Stimulated activated CD4-positive, alpha-beta T cell treated with anti-CD3 and anti-CD28 coated beads, Interleukin-15, amount 100 ng/mL, for 1 hour (primary cell): ENCODE measurements at places on chromosomes 5 and 9.

DNA sequence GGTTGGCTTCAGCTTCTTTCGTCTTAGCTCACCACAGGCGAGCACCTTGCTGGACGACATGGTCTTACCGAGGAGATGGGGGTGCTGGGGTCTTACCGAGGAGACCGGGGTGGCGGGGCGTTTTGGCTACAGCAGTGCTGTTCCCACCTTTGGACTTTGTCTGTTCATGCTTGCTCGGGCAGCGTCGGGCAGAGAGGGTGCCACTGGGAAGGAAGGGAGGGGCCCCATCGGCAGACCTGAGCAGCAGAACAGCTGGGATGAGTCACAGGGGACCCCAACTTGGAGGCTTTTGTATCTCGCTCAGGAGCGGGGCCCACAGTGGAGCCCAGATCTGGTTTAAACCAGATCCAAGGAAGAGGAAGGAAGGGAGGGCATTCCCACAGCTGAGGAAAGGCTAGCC, 106.0 kb upstream of the CACNA1B start:
- DNase-seq, result no peak

- DNase-seq, result no peak
Measured at GRCh38 chr5:167773668-167774301, 517.7 kb upstream of the WWC1 start.

- no peak for DNase-seq
Measured at GRCh38 chr5:31435730-31436129, 96.2 kb downstream of the DROSHA start.

DNA sequence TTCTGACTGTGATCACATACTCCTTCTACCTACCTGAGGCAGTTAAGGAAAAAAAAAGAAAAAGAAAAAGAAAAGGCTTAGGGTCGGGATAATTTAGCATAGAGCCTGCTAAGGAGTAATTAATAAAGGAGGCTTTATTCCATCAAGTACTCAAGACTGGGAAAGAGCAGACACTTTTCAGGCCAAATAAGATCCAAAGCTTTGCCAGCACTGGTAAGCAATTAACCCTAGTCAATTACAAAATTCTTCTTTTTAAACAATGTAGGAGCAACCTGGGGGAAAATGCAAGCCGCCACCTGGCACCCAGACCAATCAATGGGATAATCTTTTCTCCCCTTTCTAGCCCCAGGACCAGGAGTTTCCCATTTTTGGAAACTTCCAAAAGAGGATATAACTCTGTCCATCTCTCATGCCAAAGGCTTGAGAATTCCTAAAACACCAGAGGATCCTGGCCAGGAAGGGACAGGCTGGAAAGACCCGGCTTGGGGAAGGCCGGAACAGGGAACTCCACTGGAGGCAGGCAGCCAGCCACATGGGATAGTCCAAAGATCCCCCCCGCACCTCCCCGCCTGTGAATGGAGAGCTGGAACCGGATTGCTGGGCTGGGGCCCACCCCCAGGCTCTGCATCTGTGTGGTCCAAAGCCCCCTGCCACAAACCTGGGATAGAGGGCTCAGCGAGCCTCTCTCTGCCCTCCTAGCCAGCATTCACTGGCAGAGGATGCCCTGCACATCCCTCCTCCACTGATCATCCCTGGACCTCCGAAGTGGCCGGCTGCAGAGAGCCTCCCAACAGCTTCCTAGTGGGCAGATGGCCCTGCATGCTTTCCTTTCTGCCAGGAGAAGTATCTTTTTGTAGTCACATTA, 117.8 kb downstream of the ZNF354C start:
- DNase-seq, result no peak

GRCh38 chr5:154967421-154968024, 26.6 kb downstream of the MRPL22 start:
- no peak for DNase-seq

DNA sequence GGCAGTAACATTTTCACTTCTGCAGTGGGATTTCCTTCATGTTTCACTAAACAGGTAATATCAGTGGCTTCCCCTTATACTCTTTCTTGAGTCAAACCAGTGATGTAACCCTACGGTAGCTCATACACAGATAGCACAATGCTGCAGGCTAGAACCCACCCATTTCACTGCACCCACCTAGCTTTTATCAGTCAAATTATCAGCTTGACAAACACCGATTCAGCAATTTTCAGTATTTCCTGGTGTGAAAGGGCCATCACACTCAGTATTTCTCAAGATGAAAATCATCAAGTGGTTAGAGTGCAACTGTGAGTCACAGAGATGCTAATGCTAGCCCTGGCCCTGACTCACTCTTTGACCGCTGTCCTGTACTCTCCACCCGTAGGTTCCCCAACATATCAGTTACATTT, 242.3 kb upstream of the PTGER4 start:
- DNase-seq, result no peak

- DNase-seq, result no peak
Measured at GRCh38 chr5:106909716-106910115, 761.0 kb downstream of the EFNA5 start.

DNA sequence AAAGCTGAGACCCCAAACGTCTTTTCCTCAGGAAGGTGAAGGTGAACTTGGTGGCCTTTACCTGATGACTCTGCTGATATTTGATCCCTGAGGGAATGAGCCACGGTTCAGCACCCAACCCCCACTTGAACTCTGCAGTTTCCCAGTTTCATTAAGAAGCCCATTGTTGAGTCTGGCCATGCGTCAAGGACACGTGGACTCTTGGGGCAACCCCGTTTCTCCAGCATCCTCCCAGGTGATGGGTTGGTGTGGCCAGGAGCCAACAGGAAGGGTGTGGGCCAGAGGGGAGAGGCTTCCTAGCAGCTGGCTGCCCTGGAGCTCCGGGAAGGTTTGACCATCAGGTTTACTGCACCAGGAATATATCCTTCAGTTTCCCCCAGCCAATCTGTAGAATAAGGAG, 59.5 kb upstream of the GNE start:
- no peak for DNase-seq

- DNase-seq, result no peak
Measured at GRCh38 chr5:91189480-91190313, 193.4 kb downstream of the ARRDC3 start.

DNA sequence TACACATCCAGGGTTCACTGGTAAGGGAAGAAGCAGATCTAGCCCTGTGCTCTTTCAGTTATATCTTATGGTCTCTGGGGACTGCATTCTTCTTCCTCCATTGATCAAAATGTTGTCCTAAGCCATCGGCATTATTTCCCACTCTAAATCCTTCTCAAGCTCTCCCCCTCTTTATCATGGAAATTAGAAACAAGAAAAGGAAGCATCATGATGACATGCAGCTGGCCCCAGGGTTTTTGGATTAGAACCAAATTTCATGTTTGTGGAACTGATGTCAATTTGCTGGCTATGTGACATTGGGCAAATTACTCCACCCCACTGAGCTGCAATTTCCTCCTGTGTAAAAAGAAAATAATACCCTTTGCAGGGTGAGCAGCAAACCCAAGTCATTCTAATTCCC, 39.5 kb downstream of the MFAP3 start:
- no peak for DNase-seq

DNA sequence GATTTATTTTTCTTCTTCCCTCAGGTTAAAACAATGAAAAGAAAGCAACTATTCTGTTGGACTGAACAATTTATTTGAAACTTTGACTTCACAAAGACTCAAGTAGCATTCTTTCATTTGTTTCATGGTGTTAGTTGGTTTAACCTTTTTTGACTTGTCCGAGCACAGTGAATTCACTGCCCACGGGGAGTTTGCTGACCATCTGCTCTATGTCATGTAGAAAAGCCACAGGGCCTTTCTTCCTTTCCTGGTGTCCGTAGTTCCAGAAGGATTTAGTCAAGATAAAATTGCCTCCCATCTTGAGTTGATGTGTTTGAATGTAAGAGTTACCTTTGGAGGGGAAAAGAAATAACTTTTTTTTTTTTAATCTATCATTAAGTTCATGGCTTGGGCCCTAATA, 55.1 kb upstream of the ZNF608 start:
- no peak for DNase-seq

- DNase-seq, result no peak
Measured at GRCh38 chr5:115424030-115424429, 120.5 kb downstream of the FEM1C start.

- no peak for DNase-seq
Measured at GRCh38 chr5:150734579-150735384, 24.0 kb downstream of the DCTN4 start.

- no peak for DNase-seq
Measured at GRCh38 chr9:129316281-129317030, 138.4 kb upstream of the IER5L start.

GRCh38 chr9:98430535-98431292, 175.3 kb upstream of the TBC1D2 start:
- no peak for DNase-seq

DNA sequence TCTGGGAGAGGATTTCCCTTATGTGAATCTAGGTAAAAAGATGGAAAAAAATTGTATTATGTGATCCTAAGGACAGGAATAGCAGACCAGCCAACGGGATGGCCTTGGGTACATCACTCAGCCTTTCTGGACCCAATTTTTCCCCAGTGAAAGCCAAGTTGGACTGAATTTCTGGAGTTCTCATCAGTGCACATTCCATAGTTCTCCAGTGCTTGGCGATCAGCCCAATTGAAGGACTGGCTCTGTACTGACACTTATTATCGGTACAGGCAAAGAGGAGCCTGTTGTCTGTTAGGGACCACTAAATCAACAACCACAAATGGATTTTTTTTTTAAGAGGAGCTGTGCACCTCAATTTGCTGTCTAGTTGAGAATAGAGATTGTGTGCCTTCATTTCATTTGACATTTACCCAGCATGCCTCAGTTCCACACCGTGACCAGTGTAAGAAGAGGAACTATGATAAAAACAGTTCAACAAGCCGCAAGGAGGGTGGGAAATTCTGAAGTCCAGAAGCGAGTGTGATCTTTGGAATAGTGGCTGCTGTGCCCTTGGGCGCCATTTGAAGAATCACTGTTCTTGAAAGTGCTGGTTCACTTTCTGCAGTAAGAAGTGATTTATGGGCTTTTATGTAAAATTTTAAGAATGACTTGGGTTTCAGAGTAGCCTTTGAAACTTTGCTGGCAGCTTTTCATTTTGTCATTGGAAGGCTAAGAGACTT, 8.0 kb downstream of the ARL10 start:
- DNase-seq, result no peak

GRCh38 chr9:113564498-113565237, 101.1 kb downstream of the RGS3 start:
- DNase-seq, result no peak

- no peak for DNase-seq
Measured at GRCh38 chr5:35776757-35777156, 79.9 kb upstream of the IL7R start.

DNA sequence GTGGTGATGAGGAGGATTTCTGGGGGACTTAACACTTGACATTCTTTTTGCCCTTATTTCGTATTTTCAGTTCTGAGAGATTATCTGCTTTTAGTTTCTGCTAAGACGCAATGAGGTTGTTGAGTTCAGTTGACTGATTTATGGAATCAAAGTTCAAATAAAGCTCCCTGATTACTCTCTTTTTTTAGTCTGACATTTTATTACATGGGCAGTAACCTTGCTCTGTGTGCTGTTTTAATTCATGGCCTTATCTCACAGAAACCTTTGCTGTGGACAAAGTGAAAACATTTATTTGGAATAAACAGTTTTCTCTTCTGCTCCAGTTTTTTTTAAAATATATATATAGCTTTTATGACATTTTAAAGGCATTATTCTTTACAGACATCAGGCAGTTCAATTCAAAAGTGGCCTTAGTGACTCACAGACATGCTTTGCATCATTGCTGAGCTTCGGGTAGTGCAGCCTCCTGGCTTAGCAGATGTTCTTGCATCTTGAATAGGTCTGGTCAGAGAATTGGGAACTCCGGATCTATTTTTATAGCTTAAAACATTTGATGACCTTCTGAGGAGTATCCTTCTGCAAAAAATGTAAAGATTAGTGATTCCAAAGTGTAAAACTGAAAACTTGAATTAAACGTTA, 162.9 kb downstream of the FAM170A start:
- DNase-seq, result no peak

DNA sequence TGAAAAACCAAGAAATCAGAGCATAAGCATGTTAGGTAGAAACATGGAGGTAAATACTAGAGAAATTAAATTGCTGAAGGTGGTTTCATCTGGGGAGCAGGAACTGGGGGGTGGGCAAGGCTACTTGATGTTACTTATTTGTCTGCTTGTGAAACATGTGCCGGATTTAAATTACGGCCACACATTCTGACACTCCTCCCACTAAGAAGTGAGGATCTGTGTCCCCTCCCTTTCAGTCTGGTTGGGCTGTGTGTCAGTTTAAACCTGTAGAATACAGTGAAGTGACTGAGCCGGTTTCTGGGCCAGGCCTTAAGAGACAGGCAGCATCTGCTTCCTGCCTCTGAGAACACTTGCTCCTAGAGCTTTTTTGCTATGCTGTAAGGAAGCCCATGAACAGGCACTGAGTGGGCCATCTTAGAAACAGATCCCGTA, 2.3 kb upstream of the IARS1 start:
- no peak for DNase-seq

DNA sequence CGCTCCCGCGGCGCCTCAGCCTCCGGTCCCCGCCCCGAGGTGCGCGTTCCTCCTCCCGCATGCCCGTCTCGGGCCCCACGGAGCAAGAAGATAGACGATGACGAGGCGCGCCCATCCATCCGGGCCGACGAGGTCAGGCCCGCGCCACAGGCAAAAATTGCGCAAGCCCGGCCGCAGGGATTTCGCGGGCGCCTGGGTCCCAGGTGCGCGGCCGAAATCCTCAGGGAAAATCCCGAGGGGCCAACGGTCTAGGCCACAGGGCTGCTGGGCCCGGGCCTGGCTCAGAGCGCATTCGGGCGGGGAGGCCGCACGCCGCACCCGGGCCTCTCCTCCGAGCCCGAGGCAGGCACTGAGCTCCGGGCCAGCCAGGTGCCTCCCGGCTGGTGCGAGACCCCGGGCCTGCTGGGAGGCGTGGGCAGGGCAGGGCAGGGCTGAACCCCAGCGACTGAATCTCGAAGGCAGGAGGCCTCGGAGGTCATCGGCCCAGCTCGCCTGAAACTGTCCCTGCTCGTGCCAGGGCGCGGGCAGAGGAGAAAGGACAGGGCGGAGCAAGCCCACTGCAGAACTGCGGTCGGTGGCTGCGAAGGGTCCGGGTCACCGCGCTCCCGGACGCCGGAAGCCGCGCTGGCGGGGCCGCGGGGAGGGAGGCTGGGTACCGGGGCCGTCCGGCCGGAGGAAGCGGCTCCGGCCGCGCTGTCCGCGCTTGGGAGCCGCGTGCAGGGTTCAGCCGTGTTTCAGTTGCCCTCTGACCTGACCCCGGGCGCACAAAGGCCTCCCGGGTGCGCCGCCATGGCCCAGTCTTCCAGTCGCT, 66.8 kb downstream of the FOXD1 start:
- DNase-seq, result no peak

GRCh38 chr5:81912933-81913332, 58.9 kb upstream of the ATG10 start:
- DNase-seq, result no peak

- no peak for DNase-seq
Measured at GRCh38 chr5:168802337-168802736, 223.2 kb upstream of the PANK3 start.

GRCh38 chr5:74364507-74364906, 276.0 kb downstream of the ENC1 start:
- no peak for DNase-seq

DNA sequence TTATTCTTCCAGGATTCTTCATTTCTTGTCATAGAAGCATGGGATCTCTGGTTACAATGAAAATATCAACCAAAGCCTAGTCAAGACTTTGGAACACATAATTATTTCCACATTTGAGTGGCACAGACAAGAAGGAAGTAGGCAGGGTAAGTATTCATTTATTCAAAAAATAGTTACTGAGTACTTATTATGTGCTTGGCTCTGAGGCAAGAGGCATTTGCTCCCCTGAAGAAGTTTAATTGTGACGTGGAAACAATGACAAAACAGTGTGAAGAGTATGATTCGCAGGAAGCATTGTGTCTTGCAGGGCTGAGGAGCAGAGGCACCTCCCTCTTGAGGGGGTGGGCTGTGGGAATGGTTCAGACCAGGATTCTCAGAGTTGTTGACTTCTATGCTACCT, 45.0 kb upstream of the TNFSF15 start:
- no peak for DNase-seq
